Glutamatergic neuron (in vitro differentiated cells): ENCODE measurements at places on chromosomes 2 and 18. TPM values are rescaled to one million over a fixed set of nuclear protein-coding genes. Genes with fewer than 3 reads are reported as not detected.

DNA sequence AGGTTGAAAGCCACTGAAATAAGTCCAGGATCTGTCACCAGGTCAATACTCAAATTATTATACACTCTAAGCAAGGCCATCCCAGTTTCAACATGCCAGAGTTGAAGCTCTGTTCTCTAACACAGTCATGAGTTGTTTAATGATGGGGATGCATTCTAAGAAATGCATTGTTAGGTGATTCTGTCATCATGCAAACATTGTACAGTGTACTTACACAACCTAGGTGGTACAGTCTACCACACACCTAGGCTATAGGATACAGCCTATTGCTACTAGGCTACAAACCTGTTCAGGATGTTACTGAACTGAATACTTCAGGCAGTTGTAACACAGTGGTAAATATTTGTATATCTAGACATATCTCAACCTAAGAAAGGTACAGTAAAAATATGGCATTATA lies 162.2 kb downstream of the BAZ2B start:
- DNase-seq = no peak

DNA sequence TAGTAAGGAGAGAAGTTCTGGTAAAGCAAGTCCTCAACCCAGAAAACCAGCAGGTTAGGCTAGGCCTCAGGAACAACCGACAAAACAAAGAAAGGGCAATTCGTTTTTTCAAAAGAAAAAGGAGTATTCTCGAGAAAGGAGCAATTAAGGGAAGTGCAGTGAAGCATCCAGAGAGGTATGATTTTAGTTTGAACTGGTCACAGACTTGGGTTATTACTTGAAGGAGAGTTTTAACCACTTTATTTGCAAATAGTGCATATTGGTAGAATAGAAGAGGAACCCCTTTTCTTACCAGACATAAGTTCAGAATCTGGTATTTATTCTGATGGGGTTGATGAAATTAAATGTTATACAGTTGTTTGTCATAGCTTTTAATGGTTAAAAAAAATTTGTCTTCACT lies 110.0 kb upstream of the GCFC2 start:
- DNase-seq = no peak

DNA sequence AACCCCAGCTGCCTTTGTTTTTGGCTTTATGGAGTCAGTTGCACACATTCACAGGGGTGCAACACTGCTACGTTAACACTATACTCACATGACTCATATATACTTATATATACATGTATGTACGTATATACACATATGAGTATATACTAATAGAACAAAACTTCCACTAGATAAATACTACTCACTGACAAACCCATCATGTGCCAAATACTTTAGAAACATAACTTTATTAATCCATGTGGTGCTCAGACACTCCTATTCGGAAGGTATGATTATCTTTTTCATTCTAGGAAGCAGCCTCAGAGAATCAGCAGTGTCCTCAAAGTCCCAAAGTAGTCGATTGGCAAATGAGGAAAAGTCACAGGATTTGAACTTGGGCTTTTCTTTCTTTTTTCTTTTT lies 7.9 kb downstream of the PMAIP1 start:
- DNase-seq = no peak

- DNase-seq = no peak
Observed at GRCh38 chr2:53275743-53276142, 491.9 kb upstream of the CHAC2 start.

GRCh38 chr2:190318931-190319554 lies 583 bp downstream of the HIBCH start:
- no peak for DNase-seq

DNA sequence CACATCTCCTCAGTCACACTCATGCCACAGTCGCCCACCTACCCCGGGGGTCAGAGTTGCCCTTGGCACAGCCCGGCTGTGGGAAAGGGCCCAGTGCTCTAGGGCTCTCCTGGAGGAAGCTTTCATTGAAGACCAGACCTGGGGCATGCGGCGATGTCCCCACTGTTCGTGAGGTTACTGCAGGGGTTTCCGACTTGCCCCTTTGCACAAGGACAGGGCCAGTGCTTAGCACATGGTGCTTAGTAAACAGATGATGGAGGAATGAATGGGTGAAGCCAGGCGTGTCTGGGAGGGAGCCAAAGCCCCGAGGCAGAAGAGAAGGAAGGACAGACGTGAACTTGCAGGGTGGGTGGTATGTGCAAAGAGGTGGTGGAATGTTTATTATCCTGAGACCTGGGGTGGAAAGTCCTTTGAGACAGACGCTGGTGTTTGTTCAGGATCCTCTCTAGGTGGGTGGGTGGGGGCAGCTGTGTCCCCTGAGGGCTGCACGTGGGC lies 205.9 kb upstream of the ARL4C start:
- DNase-seq = no peak

GRCh38 chr18:43863180-43863579 lies 585.9 kb upstream of the SYT4 start:
- no peak for DNase-seq

DNA sequence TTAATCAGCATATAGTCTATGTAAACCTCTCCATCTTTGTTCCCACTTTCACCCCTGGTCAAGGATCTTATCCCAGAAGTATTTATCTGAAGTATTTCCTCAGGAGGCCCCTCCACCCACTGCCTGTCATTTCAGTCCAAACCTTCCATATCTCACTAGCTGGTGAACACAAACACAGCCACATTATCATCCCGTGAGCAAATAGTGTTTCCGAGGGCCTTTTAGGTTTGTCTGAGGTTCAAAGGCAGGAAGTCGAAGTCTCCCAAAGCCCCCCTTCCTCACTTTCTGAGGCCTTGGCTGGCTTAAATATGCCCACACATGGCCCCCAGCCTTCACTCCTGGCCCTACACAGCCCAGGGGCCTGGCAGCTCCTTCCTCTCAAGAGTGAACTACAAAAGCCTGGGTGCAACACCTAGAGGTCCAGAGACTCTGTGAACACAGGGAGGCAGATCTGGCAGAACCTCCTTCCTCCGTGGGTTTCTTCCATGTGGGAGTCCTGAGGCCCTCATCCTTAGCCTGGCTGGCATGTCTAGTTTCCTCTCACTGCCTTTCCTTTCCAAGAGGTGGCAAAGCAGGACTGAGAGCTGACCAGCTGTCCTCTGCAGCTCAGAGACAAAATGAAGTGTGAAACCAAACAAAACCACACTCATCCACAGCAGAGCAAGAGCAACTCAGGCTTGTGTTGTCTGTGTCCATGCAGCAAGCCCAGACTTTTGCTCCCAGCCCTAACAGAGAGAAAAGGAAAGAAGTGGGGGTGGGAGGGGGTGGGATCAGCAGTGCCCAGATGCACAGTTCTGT lies 264.2 kb downstream of the SS18 start:
- DNase-seq = no peak

DNA sequence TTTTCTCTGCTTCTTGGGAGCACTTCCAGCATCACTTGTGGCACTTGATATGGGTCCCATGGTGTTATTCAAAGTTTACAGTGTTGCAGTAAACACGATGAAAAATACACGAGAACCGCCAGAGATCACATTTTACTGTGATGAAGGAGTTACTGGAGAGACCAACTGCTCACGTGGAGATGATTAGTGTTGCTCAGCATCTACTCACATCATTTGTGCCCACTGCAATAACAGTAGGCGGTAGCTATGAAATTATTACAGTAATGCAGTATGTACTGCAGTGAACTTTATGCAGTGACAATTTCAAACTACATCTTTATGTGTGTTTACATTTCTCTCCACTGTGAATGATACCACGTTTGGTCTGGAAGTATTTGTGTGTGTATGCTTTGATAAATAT lies 93.5 kb downstream of the SLC4A3 start:
- DNase-seq = no peak

DNA sequence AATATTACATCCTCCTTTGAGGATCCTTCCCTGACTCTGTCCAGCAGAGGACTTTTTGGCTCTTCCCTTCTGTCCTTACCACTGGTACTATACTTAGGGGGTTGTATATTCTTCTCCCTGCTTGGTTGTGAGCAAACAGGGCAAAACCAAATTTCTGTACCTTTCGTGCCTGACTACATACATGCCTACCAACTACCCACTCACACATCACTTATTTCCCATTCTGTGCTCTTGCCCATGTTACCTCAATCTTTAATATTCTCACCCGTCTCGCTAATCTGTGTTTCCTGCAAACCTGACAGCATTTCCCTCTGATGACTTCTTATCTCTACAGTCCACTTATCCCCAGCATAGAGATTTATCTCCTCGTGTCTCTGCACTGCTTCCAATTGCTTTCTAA lies 58.6 kb downstream of the FTCDNL1 start:
- no peak for DNase-seq

GRCh38 chr2:154375579-154375931 lies 322.9 kb upstream of the KCNJ3 start:
- no peak for DNase-seq

GRCh38 chr2:68388772-68389171 lies 23.7 kb downstream of the PLEK start:
- no peak for DNase-seq

DNA sequence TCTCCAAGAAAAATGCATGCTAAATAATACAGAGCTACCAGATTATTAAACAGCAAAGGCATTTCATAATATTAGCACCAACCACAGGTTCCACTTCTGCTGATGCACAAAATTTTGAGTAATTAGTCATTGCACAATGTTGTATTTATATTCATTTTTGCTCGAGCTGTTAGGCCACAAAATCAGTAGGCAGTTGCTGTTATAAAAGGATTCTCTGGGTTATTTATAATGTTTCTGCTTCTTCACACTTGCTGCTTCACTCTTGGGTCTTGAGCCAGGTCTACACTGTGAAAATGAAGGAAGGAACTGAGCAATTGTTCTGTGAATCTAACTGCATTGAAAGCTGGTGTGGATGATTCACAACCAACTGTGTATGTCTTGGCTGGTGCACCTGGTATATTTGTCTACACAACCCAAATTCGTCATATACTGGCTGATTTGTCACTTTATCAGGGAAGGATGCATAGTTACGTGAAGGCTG lies 38.3 kb downstream of the MRPL33 start:
- no peak for DNase-seq

- DNase-seq = peak; percentile 48
Observed at GRCh38 chr2:129806990-129807389, 172.5 kb upstream of the RAB6C start.

DNA sequence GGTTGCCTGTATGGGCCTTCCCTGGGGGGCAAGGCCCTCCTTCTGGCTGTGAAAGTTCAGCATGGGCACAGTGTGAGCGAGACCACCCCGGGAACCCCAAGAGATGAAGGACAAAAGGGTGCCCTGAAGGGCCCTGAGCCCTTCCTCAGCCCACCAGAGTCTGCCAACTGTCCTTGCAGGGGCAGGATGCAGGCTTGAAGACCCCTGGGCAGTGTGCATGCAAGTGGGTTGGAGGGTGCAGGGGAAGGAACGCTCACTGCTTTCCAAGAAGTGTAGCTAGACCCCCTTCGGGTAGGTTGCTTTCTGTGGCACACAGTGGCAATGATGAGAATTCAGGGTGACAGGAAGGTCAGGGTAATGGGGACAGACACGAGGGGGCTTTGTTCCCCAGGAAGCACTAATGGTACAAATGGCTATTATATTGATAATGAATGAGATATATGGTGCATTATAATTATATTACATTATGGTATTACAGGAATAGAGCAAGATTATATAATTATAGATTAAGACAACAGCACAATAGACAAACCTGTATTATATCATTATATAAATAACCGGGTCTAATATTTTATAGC lies 228.7 kb downstream of the ATAD2B start:
- DNase-seq = no peak

DNA sequence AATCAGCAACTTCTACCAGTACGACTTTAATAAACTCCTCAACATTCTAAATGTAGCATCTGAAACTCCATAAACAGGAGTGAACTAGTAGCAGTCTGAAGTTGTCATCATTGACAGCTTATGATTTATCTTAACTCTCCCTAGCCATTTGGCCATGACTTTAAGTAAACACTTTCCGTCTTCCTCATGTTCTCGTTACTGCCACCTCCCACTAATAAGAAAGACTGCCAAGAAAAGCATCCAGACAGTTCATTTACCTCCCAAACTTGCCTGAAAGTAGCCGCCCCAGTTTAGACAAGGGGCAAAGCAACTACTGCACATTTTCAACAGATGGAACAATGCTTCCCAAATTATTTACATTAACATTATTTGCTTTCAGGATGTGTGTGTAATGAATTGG lies 287.5 kb downstream of the OSR1 start:
- no peak for DNase-seq

DNA sequence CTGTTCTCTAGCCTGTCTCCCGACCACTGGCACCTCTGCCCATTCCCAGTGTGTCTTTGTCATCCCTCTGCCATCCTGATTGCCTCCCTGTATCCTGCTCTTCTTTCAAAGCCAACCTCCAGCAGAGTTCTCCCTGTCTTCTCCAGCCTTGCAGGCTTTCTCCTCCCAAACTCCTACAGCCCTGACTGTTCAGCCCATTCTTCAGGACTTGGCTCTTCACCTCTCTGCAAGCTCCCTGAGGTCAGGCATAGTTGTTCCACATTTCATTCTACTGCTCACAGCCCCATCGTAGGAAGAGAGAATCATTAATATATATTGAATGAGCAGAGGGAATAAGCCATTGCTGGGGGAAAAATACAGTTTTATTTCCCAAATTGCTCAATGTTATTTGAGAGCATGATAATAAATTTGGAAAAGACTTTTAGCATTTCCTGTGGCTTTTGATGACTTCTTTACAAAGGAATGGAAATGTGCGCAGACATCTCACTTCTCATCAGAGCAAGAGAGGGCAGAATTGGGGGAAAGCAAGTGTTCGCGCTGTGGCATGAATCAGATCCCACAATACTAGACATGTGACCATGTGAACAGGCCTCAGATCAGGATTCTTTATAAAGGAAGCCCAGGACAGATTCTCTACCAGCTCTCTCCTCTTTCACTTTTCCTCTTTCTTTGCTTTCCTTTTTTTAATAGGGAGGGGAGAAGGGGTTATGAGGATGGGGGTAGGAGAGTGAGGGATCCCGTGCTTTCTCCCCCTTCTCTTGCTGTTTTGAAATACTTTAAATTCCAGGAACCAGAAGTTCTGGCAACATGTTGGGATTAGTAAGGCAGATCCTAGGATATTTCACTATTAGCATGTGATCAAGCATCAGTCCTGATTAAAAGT lies 37.4 kb downstream of the EPAS1 start:
- no peak for DNase-seq

DNA sequence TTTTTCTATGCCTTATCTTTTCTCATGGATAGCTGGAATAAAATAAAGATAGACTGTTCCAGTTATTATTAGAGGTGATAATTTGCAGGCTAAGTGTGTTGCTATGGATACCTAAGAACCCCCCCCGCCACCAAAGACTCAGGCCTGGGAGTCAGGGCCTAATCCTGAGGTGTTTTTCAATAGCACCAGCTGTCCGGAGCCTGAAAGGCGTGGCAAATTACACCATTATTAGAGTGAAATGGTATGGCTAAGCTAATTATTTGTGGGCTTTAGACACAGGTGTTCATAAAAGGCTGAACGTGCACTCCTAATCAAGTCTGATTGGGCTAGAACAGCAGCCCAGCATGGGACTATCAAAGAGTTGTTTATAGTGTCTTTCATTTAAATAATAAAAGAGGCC lies 293.2 kb upstream of the DCC start:
- peak; percentile 16 for DNase-seq

Gene PLCD4
- total RNA-seq = 1.9 TPM

Gene UGT1A5
- not detected for total RNA-seq

Gene GPR39
- 1.0 TPM for total RNA-seq

Gene RAMP1
- 7.6 TPM for total RNA-seq

Gene NAGK
- 188 TPM for total RNA-seq

Gene CCDC141
- 0.51 TPM for total RNA-seq

Gene PUS10
- 2.5 TPM for total RNA-seq

Gene MAP3K19
- not detected for total RNA-seq

Gene MEP1B
- total RNA-seq = not detected

Gene ARMC9
- 19.3 TPM for total RNA-seq

Gene HS1BP3
- total RNA-seq = 23.8 TPM

Gene CCDC74B
- total RNA-seq = 0.29 TPM
